Right hindlimb (tissue), 1 donor: ENCODE measurements at places on chromosomes 7 and 10.
A peak's percentile ranks its signal among the peaks of the same experiment; 100 is the strongest.

GRCh38 chr10:45091968-45092367 is 91.2 kb downstream of the ZNF22 start:
- peak; percentile 66 for DNase-seq

DNA sequence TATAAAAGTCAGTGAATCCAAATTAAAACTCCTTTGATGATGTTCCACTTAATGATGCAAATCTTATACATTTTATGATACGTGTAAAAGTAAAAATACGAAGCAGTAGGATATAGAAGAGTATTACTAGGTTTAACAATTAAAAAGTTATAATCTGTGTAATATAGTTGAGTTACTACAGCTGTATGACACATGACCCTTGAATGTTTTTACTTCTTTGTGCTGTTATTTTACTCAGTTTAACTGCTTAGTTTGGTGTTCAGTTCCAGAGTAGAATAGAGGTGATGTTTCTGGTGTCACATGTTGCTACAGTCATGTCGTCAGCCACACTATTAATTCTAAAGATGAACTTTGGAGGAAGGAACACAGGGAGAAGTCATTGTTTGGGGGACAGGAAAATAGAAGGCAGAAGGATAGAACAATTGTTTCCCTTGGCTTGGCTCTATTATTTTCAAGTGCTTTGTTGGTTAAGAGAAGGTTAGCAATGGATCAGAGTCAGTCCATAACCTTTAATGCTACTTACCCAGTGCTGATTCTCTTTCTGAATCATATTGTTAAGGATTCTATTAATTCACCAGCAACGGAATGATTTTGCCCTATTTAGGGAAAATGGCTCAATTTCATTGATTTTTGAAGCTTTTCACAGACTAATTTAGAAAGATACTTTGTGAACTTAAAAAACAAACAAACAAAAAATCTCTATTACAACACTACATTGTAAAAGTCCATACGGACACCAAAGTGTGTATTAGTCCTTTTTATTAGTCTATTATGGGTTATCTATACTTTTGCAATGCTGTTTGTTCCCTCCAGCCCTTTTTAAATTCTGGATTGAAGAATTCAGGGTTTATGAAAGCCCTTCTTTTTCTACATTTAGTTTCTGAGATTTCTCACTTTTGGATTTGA is 73.4 kb downstream of the CPED1 start:
- no peak for DNase-seq

- peak; percentile 62 for DNase-seq
Observed at GRCh38 chr10:91536111-91536510, 96.8 kb downstream of the PPP1R3C start.

- DNase-seq = no peak
Observed at GRCh38 chr7:112271162-112271561, 64.7 kb downstream of the ZNF277 start.

- DNase-seq = no peak
Observed at GRCh38 chr10:25392132-25392531, 217.3 kb downstream of the GPR158 start.

DNA sequence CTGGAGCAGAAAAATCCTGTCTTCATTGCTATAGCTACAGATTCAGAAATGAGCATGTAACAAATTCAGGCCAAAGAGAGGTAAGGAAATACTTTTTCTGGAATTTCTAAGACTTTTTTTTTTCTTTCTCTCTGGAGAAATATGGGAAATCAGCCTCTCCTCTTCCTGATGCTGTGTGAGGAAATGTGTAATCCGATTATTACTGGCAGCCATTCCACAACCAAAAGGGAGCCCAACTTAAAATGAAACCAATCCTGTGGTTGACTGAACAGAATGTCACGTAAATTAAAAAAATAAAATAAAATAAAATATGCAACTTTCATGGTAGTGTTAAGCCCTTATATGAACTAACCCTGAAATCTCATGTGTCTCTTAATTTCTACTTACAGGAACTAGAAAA is 10.7 kb upstream of the POT1 start:
- no peak for DNase-seq

DNA sequence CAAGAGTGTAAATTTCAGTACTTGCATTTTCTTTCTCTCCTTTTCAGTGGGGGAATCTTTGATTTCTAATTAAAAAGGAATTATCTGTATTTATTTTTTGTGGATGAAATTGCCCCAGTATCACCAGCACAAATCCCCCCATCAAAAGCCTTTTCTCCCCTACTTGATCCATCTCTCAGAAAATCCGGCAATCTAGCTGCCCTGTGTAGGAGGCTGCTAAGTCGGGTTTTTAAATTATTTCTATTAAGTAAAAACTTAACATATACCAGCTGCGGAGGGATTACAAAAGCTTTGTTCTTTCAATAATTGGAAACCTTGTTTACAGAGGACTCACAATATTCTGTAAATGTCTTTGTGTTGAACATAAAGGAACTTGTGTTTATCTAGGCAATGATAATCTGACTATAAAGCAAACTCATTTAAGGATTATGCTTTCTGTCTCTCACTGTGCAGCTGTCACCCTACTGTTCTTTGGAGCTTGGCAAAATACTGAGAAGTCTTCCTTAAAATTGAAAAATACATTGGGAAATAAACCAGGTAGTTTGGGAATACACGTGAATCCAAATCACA is 177.4 kb upstream of the PRR15 start:
- no peak for DNase-seq

GRCh38 chr7:7641129-7641663 is 644 bp downstream of the UMAD1 start:
- peak; percentile 47 for DNase-seq
